ENCODE measurements at places on chromosomes 3 and 15.

DNA sequence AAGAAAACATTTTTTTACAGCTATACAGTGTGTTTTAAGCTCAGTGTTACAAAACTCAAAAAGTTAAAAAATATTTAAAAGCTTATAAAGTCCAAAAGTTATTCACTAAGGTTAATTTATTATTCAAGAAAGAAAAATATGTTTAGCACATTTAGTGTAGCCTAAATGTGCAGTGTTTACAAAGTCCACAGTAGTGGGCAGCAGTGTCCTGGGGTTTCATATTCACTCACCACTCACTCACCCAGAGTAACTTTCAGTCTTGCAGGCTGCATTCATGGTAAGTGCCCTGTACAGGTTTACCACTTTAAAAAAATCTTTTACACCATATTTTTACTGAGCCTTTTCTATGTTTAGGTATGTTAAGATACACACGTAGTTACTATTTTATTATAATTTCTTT is 300.2 kb upstream of the TRIM42 start:
- no peak for DNase-seq

DNA sequence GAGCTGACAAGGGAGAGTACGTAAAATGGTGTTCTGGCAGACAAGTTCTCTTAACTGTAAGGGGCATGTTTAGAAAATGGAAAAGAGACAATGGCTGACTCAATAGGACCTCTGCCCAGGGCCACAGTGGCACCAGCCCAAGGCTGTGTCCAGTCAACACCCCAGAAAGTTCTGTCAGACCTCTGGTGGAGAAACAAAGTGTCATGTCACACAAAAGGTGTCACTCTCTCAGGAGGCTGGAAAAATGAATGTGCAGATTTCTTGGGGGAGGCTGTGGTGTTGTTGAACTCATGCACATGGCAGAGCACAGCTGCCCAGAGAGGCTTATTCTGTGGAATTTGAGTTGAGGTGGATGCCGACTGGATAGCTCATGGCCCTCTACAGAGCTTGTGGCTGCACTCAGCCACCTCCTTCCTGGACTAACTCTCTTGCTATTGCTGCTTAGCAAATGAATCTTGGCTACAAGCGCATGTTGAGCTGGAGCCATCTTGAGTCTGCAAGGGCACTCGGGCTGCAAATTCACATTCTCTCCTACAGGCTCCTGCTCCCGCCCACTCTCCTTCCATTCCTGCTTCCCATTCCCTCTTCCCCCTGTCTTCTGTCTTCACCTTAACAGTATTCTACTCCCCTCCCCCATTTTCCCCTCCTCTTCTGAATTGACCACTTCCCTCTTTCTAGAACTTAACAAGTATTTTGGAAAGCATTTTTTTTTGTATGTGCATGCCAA is 55.8 kb upstream of the SLC7A14 start:
- no peak for DNase-seq

DNA sequence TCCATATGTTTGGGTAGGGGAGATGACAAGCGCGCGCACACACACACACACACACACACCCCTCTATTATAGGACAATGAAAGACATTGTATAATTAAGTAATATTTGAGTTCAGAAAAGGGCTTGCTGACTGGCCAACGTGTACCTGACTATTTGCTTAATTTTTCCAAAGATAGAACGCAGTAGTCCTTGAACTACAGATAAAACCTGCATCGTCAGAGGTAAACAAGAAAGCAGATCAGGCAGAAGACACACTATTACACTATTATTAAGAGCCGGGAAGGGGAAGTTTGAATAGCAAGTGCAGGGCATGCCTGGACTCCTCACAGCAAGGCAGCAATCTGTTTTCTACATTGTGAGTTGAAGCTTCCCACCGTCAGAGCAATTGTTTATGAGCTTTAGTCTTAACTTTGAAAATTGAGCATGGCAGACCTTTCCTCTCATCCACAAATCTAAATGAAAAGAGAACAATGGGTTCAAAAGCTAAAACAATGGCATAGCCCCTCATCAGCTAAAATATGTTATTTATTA is 427.7 kb downstream of the GABRG3 start:
- no peak for DNase-seq

DNA sequence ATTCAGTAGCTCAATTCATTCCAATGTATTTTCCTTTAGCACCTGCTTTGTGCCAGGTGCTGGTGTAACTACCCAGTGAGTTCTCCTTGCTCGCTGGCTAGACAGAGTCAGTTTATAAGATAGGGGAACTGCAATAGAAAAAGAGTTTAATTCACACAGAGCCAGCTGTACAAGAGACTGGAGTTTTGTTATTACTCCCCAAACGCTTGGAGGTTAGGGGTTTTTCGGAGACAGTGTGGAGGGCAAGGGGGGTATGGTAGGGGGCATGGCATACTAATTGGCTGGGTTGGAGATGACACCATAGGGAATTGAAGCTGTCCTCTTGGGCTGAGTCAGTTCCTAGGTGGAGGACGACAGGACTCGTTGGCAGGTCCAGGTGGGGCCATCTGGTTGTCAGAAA is 5.4 kb upstream of the CFAP91 start:
- DNase-seq, result no peak

GRCh38 chr3:100003609-100004503 is 110.4 kb downstream of the FILIP1L start:
- no peak for DNase-seq

DNA sequence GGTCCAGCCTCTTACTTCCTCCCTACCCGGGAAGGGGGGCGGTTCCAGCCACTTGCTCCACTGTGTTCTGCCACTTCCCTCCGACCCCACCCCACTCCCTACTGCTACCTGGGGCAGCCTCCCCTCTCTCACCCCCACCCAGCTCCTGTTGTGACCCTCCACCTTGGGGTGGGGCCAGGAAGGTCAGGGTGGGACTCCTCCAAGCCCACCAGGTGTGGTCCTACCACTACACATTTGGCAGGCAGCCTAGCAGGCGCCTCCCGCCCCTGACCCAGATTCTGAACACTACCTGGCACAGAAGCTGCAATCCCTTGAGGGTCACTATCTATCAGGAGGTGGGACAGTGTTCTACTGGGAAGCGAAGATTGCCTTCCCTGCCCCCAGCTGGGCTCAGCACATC is 13.7 kb upstream of the RAF1 start:
- no peak for DNase-seq

DNA sequence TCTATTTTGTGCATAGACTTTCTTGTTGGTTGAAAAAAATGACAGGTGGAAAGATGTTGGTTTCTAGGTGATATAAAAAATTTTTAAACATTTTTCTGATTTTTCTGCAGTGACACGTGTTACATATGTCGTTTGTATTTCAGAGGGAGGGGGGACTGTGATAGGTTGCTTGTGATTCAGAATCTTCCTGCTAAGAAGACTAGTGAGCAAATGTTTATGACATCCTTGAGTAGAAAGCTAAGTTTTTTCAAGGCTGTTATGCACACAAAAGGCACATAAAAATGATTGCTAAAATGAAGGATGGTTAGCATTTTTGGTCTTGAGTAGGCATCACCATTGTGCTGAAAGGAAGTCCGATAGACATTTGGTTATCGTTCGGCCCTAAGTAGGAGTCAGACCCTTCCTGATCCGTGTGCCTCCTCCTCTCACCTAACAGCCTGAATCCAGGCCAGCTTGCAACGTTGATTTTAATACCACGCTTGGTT is 1.5 kb downstream of the ZNF639 start:
- no peak for DNase-seq
